ENCODE measurements at places on chromosomes 4 and X.

DNA sequence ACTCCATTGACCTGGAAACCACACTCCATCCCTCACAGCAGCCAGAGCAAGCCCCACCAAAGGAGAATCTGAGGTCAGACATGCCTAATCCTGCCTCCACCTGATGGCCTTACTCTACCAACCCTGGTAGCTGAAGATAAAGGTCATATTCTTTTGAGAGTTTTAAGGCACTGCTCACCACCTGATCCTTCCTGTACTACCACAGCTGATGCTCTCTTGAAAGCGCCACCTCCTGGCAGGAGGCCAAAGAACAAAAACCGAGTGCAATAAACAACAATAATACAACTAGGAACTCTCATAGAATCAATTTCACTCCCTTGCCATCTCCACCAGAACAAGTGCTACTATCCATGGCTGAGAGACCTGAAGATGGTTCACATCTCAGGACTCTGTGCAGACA, 301.6 kb downstream of the NAF1 start:
- no peak for DNase-seq

GRCh38 chr4:139142087-139142486, 34.9 kb downstream of the ELF2 start:
- DNase-seq: no peak

- peak; percentile 32 for DNase-seq
These were observed 593 bp downstream of the NPY1R start for GRCh38 chr4:163331629-163332376.

DNA sequence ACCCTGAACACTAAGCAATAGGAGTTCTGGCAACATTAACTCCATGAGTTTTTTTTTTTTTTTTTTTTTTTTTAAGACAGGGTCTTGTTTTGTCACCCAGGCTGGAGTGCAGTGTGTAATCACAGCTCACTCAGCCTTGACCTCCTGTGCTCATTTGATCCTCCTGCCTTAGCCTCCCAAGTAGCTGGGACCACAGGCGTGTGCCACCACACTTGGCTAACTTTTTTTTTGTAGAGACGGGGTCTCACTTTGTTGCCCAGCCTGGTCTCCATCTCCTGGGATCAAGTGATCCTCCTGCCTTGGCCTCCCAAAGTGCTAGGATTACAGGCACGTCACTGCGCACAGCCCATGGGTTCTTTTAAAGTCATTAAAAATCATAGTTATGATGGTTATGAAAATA, 5.1 kb downstream of the RHOH start:
- no peak for DNase-seq

DNA sequence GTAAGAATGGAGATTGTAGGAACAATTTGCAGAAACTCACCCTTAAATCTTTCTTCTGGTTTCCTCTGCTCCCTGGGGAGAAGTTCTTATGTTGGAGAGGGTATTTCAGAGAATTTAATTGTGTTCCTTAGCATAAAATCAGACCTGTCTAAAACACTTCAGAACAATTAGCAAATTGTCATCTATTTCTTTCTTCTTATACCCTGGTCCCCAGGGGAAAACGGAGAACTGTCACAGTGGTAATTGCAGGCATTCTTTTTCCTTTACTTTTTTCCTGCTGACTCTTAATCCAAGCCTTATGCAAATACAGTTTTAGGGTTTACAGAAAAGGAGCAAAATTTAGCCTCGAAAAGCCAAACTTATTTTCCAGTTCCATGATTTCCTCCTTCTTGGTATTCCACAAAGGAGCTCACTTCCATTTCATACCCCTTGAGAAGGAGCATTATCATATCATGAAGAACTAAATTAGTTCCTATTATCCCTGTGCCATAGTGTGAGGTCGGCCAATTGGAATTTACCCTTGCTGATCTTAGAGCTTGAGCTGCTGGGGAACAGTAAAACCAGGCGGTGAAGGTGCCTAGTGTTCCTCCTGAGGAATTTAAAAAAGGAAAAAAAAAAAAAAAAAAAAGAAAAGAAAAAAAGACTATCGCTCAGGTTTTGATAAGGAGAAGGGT, 173.8 kb downstream of the IL15 start:
- no peak for DNase-seq

DNA sequence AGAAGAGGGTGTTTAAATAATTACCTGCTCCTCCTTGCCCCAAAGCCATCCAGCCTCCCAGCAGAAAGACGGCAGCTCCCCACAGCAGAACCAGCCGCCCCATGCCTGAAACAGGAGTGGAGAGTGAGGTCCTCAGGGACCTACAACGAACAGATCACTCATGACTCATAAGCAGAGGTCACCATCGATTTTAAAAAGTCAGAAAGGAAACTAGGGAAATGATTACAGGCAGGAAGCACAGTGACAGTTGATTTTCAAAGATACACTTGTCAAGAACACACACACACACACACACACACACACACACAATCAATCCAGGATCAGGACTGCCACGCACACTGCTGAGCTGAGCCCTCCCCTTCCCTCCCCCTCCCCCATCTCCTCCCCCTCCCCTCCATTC, at the start of gene CRLF2:
Gene CRLF2, minus strand, starts transcription at position 118 of the 400 bp plus-strand sequence. Its CDS starts 15 bp downstream, at position 103.
- no peak for DNase-seq

GRCh38 chr4:30642567-30642966, 77.6 kb upstream of the PCDH7 start:
- DNase-seq: no peak

- no peak for DNase-seq
These were observed 208.7 kb upstream of the FTHL17 start for GRCh38 chrX:31280580-31280979.

DNA sequence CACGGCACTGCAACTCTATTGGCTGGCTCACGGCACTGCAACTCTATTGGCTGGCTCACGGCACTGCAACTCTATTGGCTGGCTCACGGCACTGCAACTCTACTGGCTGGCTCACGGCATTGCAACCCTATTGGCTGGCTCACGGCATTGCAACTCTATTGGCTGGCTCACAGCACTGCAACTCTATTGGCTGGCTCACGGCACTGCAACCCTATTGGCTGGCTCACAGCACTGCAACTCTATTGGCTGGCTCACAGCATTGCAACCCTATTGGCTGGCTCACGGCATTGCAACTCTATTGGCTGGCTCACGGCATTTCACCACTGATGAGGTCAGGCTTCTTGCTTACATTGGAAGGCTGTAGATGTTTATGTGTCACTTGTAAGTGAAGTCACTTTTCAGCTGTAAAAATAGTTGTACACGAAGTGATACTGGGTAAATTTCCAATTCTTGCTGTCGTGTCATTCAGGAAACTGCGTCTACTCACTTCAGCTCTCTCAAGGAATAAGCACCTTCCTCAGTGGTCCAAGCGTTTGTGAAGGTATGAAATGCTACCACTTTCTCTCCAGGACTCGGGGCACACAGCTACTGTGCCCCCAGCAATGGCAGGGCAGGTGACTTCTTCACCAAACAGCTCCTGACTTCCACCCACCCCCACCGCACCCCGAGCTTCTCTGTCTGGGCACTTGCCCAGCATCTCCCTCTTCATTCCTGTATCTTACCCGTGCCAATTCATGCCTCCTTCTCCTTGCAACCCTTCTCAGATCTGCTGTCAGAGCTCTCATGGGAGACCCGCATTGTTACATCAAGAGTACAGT, 141.3 kb downstream of the AFAP1 start:
- no peak for DNase-seq

GRCh38 chr4:186726426-186727168, 2.9 kb upstream of the FAT1 start:
- peak; percentile 53 for DNase-seq

DNA sequence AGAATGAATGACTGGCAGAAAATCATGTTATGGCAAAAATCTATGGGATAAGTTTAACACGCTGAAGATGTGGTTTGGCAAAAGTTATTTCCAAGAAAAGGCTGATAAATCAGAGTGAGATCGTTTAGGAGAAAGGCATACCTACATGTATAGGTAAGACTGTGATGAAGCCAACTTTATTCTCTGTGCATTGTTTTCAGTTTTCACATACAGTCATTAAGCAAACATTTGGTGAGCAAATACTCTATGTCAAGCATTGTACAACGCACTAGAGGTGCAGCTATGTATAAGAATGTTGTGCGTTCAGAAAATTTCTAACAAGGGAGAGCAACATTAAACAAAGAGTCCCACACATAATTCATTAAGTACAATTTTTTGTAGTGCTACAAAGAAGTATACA, 121.7 kb downstream of the TEX13A start:
- DNase-seq: no peak

- no peak for DNase-seq
These were observed 28.3 kb upstream of the GAB1 start for GRCh38 chr4:143308377-143308776.

DNA sequence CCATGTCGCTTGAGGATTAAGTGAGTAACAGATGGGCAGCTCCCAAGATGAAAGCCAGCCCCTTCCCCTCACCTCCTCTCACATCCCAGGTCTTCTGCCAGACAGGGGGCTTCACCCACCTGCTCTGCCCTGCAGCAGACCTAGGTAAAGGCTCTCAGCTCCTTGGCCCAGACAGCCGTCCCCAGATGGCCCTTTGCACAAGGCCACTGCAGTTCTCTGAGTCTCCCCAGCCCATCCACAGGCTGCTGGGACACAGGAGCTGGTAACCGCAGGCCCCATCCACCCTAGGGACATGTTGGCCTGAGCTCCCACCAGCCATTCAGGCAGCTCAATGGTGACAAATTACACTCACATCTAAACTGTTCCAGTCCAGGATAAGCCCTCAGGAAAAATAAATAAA, 15.3 kb downstream of the C4orf50 start:
- peak; percentile 5 for DNase-seq

DNA sequence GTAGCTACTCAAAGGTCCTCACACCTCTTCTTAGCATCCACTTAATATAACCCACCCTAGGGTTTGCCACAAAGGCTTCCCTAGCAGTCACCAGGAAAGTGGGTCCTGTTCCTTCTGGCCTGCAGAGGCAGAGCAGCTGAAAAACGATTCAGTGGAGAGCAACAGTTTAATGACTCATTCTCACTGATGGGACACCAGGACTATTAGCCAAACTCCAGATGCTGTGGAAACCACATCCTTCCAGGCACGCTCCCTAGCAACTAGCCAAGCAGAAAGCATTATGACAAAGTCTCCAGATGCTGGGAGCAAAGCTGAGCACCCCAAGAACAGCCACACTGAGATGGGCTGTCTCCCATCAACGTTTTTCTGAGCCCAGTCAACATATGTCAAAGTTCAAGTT, 30.3 kb upstream of the UTP14A start:
- DNase-seq: no peak

All from dorsolateral prefrontal cortex (tissue), 122 donors.